ENCODE measurements at places on chromosomes 2 and 18.

- DNase-seq = no peak
Observed at GRCh38 chr2:37250869-37251740, 19.6 kb downstream of the NDUFAF7 start.

DNA sequence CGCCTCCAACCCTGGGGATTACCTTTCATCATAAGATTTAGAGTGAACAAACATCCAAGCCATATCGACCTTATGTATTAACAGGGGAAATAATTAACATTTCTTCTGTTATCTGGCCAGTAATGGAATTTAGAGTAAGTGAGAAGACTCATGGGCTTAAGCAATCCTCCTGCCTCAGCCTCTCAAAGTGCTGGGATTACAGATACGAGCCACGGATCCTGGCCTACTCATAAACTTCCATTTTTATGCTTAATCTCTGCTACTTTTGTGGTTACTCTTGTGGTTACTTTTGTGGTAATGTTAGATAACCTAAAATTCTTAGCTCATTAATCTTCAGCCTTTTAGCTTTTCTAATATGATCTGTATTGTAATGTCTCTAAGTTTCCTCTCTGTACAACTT, 159.3 kb upstream of the SLC8A1 start:
- DNase-seq = no peak

DNA sequence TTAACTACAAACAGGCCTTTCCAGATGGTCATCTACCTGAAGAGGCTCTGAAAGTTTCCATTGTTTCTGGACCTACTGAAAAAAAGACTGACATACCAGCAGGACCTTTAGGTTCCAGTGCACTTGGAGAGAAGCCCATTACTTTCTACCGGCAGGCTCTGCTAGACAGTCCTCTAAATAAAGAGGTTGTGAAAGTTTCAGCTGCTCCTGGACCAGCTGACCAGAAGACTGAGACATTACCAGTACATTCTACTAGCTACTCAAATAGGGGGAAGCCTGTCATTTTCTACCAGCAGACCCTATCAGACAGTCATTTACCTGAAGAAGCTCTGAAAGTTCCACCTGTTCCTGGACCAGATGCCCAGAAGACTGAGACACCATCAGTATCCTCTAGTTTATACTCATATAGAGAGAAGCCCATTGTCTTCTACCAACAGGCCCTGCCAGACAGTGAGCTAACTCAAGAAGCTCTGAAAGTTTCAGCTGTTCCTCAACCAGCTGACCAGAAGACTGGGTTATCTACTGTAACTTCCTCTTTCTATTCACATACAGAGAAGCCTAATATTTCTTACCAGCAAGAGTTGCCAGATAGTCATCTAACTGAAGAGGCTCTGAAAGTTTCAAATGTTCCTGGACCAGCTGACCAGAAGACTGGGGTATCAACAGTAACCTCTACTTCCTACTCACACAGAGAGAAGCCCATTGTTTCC, 65.8 kb downstream of the ALMS1 start:
- DNase-seq = no peak

- DNase-seq = no peak
Observed at GRCh38 chr2:16950436-16950835, 284.8 kb upstream of the CYRIA start.

- DNase-seq = no peak
Observed at GRCh38 chr2:178005756-178006155, 66.8 kb downstream of the PDE11A start.

DNA sequence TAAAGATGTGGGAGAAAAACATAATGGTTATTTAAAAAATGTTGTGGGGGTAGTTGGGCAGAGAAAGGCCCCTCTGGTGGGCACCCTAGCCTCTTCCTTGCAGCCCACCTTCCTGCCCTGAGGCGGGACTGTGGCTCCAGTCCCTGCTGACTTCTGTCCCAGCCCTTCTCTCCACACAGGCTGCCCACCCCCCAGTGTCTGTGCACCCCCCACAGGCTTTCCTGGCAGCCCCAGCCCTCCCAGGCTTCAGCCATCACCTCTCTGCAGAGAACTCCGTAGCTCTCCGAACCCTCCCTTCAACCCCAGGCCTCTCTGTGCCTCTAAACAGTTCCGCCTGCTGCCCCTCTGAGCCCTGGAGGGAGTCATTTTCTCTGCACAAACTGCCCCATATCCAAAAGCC, 75.4 kb downstream of the DYSF start:
- DNase-seq = no peak

GRCh38 chr18:61765097-61765496, 127.7 kb downstream of the RNF152 start:
- no peak for DNase-seq

GRCh38 chr2:72144274-72144631, 3.4 kb downstream of the CYP26B1 start:
- DNase-seq = no peak

GRCh38 chr2:239948100-239948881, 76.9 kb downstream of the NDUFA10 start:
- no peak for DNase-seq

DNA sequence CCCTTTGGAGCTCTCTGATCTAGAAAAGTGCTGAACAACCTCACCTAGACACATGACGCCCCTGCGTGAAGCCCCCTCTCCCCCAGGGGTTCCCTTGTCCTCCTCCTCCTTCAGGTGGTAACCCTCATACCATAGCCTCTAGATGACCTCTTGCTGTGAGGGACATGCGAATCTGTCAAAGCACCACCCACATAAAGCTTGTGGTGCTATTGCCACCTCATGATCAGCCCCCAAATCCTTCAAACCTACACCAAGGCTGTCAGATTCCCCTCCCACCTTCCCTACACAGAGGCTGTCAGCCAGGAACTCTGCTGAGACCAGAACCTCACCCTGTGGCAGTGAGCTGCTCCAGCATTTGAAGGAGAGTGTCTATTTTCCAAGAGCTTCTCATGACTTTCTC, 43.1 kb upstream of the TEX51 start:
- DNase-seq = no peak

DNA sequence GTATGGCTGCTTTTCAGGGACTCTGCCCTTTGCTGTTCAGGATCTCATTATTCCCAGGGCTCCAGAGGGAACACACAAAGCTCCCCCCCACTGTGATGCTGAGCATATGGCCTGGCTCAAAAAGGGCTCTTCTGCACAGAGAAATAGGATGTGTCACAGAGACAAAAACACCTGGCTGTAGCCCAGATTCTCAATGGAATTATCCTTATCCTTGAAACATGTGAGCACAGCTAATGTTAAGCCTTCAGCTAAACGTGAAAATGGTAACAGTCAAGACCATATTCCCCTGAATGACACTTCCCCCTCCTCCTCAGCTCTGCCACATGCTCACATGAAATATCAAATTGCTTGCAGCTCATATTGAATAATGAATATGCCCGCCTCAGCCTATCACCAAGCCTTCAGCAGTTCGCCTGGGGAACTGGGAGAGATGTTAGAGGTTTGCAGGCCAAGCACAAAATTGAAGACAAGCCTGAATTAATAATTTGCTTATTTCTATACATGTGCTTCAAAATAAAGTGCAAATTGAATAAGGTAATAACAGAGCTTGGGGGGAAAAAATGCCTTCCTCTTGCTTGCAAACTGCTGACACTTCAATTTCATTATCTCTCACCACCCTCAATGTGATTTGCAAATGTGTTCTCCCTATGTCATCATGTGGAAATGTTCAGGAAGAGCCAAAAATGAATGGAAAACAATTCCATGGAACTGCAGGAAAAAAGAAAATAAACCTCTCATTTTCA, 181.0 kb upstream of the HNRNPA3 start:
- no peak for DNase-seq

DNA sequence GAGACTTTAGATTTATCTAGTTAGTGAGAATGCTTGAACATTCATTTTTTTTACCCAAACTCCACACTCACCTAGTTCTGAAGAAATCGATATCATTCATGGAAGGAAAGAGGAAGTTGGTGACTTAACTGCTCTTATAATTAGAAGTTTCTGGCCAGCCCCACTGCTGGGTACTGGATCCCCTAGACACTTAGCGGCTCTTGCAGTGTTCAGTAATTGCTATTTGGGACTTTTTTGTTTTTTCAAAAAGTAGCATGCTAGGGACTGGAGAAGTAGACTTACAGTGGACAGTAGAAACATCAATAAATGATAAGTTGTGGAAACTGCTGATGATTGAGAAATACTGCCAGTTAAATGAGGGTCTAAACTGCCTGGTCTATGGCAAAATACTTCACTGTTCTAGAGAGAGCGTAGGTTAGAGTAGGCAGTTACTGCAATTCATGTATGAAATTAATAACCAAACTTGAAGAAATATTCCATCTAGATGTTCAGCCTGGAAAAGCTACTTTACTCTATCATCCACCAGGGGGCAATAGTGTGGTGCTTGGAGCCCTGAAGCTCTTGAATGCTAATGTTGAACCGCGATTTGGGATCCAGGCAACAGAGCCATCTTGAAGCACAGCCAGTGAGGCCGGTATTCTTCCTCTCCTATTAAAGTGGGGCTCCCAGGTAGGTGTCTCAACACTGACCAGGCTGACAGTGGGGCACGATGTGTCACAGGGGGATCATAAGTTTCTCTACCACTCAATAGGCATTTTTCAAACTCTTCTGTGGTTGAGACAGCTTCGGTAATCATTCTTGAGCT, 146.1 kb upstream of the SESTD1 start:
- peak; percentile 52 for DNase-seq

DNA sequence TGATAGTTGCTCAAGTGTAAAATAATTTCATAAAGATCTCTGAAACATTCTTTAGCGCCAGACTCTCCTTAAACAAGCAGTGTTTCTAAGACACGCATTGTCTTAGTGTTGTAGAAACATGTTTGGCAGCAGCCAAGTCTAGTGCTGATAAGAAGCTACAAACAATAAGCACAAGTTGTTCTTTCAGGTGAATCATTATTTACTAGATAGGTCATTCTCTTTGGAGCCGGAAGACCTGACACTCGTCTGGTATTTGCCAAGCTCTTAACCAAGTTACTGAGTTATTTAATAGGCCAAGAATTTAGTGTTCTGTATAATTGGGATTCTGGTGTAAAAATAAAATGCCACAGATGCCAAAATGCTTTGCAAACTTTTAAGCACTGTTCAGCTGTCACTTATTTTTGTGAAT, 852.1 kb downstream of the CPS1 start:
- no peak for DNase-seq

DNA sequence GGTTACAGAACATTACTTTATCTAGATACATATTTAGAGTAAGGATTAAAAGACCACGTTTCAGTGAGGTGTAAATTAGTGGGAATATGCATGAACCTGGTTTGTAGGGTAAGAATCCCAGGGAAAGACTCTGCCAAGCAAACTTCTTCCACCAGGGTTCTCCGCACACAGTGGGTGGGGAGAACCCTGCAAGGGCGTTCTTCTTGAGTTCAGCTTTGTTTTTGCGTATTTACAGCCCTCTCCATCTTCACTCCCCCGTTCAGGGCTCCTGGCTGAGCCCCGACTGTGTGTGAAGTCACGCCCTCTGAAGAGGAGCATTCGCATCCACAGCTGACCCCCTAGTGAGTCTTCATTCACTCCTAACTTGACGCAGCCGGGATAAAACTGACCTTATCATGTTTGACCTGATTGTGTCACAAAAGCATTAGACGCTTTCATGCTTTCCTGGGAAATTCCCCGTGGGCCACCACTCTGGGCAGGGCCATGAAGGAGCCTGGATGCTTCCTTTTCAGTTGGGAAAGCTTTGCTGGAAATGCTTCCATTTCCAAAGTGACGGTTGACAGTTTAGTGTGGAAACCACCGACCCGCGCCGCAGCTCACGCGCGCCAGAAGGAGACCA, 1.0 kb downstream of the ALKAL2 start:
- no peak for DNase-seq

DNA sequence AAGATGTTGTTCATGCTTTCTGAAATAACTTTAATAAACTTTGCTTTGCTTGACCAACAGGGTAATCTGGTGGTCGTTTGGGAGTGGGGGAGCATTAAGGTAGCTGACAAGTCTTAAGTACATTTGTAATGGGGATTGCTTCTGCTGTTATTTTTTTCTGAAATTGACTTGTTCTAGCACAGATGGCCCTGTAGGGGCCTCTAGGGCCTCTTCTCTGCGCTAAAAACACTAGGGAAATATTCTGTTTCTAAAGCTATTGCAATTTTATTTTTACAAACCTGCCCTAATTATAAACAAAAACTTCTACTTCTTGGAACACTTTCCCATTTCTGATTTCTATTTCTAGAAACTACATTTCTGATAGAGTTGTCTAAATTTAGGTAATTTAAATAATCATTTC, 191.3 kb upstream of the KCNJ3 start:
- no peak for DNase-seq

DNA sequence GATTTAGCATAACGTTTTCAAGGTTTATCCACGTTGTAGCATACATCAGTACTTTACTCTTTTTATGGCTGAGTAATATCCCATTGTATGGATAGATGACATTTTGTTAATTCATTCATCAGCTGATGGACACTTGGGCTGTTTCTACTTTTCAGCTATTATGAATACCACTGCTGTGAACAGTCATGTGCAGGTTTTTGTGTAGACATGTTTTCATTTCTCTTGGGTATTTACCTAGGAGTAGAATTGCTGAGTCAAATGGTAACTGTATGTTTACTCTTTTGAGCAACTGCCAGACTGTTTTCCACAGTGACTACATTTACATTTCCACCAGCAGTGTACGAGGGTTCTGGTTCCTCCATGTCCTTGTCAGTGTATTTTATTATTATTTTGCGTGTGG, 33.9 kb downstream of the COX7A2L start:
- no peak for DNase-seq

DNA sequence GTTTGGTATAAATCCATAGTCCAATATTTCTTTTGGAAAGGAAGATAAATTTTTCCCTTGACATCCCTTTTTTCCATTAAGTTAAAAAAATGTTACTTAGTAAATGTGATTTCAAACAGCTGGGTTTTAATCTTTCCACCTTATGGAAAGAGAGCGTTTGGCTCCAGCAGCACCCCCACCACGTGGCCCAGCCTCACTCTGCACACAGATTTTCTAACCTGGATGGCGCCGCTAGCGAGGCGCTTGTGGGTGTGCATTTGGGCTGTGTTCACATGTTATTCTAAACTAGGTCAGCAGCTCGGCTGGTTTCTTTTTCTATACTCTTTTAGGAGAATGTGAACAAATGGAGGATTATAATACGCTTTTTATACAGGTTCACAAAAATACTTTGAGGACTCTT, 218.0 kb downstream of the LDLRAD4 start:
- DNase-seq = no peak

DNA sequence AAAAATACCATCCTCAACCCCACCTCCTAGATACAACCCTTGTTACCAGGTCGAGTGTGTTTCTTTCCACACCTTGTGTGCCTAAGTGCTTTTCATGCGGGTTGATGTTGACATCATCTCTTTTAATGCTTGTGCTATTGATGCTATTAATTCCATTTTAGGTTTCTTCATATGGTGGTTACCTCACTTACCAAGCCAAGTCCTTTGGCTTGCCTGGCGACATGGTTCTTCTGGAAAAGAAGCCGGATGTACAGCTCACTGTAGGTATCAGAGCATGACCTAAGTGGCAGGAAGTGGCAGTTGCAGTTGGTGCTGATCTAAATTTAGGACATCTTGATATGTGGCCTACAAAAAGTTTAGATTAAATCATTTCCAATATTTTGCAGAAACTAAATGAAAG, 149.9 kb upstream of the TTC39C start:
- DNase-seq = no peak

DNA sequence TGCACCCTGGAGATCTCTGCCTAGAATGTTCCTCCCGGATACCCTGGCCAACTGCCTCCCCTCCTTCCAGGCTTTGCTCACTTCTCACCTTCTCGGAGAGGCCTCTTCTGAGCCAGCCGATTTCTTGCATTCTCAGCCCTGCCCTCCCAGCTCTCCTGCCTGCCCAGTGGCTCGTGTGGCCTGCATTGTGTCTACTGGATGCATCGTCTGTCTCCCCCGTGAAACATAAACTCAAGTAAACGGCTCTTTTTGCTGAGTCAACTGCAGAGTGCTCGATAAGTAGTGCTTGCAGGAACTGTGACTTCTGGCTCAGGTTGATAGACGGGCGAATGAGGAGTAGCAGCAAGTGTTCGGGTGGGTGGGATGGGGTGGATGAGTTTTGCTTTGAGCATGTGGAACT, 112.5 kb upstream of the ODC1 start:
- no peak for DNase-seq
